ENCODE measurements at places on chromosomes 16 and 17.
A peak's percentile ranks its signal among the peaks of the same experiment; 100 is the strongest.

DNA sequence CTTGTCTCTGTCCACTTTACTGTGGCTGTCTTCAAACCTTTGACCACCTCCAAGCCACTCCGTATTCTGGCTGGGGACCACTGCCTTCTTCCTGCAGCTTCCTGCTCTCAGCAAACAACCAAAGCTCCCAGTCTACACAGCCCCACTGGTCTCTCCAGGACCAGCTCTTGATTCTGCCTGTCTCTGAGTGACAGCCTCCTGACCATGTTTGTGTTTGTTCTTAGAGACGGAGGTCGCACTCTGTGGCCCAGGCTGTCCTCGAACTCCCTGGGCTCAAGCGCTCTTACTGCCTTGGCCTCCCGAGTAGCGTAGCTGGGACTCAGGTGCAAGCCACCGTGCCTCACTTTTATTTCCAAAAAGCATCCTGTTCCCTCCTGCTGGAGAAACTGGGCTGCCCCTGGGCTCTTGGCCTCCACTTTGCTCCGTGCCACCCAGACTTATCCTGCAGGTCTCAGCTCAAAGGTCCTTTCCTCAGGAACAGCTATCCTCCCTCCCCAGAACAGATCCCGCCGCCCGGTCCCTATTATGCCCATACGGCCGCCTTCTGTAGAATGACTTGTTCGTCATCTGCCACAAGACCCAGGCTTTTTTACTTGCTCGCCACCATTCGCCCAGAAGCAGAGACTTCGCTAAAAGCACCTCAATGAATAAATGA, 9.1 kb downstream of the MNT start:
- no peak for DNase-seq

- no peak for DNase-seq
Measured at GRCh38 chr17:57213180-57213825, 43.0 kb upstream of the MSI2 start.

- DNase-seq = no peak
Measured at GRCh38 chr16:79050063-79050462, 550.5 kb downstream of the MAF start.

DNA sequence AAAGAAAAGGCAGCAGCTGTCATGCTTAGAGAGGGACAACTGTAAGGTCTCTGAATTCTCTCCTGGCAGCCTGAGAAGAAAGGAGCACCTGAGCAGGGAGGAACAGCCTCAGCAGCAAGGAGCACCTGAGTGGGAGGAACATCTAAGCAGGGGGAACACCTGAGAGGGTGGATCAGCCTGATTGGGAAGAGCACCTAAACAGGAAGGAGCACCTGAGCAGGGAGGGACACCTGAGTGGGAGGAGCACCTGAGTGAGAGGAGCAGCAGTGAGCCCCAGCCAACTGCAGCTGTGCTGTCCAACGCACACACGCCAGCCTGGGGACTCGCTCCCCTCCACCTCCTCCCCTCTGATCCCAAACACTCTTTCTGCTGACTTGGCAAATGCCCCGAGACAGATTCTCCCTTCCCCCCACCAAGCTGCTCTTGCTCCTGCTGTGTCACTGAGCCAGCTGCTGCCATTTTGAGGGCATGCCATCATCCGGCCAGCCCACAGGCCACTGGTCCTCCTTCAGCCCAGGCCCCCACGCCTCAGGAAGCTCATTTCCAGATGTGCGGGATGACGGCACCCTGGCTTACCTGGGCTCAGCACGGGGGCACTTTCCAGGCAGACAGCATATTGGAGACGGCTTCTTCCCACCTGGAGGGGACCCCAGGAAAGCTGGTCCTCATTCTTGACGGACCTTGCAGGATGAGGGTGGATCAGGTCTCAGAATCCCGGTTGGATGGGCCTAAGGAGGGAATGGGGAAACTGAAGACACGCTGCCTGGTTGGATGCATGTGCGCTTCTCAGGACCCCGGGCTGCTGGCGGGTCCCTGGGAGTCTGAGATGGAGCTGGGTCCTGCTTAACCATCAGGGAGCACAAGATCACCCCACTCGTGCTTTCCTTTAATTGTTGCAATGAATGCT, 57.7 kb upstream of the RBFOX3 start:
- DNase-seq = no peak

DNA sequence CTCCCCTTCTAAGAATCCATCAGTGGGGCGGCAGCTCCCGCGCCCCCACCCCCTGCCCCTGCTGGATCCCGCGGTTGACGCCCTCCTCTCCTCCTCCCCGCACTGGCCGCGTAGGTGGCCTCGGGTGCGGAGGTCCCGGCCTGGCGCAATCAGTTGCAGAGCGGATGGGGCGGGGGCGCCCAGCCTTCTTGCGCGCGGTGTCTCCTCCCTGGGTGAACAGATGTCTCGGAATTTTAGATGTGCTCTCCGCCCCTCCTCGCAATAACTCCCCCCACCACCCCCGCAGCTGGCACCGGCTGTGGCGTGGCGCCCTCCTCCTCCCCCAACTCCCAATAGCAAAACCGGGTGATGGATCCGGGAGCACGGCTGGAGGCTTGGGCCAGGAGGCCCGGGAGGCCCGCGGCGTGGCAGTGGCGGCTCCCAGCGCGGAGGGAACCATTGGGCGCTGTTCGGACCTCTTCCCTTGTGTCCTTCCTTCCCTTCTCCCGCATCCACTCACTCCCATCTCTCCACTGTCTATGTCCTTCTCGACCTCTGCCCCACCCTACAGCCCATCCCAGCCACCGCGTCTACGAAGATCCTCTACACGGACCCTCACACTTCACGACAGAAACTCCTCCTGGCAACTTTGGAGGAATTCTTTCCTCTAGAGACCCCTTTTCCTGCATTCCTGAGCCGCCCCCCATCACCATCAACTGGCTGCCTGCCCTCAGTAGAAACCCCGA, 11.0 kb downstream of the NEUROD2 start:
- no peak for DNase-seq

DNA sequence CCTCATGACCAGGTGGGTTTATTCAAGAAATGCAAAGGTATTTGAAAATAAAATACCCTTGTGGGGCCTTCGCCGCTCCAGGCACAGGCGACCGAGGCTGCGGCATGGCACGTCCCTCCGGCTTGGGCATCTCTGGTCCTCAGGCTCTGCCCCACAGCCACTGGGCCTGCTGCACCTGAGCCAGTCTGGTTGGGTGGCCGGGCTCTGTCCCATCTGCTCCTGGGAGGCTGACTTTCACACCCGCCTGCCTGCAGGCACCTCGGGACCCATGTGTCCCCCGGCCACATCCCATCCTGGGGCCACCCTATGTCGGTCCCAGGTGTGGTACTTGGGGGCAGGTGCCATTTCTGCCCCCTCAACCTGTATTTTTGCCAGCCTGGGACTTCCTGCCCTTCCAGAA, 20.9 kb downstream of the OSBPL7 start:
- DNase-seq = no peak

GRCh38 chr16:23869052-23869451, 33.3 kb downstream of the PRKCB start:
- no peak for DNase-seq

DNA sequence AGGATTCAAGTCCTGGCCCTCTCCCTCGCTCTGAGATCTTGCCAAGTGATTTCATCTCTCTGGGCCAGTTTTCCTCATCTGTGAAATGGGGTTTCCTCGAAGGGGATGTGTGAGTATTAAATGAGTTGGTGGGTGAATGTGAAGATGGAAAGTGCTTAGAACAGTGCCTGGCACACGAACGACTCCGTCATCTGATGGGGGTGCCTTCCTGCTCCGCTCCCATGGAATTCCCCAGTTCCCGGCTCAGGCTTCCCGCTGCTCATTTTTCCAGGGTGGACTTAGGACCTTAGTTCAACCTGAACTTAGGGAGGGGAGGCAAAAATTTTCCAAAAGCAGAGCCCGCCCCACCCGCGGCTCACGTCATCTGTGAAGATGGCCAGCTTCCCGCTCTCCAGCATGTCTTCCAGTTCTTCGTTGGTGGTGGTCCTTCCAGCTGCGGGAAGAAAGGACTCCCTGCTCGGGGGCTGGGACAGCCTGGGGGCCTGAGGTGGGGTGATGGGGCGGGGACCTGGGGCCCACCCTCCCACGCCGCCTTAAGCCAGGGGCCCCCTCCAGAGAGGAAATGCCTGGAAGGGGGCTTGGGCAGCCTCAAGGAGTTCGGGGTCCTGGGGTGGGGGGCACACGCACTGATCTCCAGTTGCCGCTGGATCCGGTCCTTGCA, 11.4 kb downstream of the HSD3B7 start:
- DNase-seq = no peak

DNA sequence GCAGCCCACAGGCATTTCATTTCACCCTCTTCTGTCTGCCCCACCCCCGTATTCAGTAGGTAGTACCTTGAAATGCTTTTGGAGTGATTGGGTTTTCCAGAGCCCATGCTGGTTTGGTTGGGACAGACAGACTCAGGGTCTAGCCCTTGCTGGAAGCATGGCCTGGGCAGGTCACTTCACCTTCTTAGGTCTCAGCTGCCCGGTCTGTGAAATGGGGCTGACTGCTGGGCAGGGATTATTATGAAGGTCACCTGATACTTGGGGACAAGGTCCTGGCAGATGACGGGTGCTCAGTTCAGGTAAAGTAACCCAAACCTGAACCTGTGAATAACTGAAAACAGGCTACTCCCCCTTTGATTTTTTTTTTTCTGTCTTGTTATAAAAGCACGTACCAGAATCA, 116.0 kb downstream of the CLEC16A start:
- no peak for DNase-seq

GRCh38 chr16:24906199-24906808, 60.5 kb downstream of the SLC5A11 start:
- peak; percentile 2 for DNase-seq

GRCh38 chr17:79980246-79981043, 55.2 kb downstream of the TBC1D16 start:
- DNase-seq = no peak

DNA sequence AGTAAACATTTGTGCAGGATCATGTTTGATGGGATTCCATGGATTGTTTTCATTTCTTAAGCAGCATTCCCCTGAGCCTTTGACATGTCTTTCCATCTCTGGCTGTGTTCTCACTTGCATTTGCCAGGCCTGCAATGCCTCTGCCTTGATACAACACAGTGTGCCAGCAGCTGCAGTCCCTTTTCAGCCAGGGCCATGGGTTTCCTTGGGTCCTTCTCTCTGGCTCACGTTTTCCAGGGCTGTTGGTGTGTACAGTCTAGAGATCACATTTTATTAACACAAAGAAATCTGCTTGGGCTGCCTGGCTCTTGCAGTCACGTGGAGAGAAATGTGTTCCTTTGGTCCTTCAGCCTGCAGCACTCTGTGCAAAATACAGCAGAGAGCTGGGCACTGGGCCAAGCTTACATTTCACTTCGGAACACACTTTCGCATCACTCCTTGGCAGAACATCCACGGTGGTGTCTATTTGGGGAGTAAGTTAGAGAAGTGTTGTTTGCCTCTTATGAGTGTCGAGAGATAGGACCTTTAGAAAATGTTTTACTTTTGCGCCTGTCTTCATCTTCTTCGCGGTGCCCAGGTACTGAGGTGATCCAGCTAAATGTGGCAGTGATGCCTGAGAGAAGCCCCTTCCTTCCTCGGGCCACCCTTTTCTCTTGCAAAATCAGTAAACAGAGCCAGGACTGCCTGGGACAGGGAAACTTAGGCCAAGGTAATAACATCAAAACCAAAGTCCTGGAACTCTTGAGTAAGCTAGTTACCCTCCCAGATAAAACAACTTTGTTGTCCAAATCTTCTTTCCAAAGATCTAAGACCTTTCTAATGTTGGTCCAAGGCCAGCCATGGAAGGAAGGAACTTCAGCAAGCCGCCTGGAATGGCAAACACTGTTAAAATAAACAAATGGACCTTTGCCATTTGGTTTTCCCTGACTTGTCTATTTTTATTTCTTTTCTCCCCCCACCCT, 20.9 kb downstream of the HLF start:
- DNase-seq = no peak

DNA sequence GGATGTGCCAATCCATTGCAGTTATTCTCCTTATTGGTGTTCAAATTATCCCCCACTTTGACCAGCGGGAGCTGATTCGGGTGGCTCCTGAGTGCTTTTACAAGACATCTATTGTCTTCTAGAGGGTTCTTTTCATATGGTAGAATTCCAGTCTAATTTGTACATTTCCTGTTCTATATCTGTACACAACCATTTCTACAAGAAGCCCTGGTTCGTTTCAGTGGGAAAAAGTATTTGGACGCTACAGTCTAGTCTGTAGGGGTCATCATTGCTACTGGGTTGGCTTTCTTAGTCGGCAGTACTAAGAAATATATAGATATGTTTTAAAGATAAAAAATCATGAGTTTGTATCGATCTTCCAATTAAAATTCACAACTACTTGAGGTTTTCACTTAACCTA, 262.6 kb downstream of the MAP2K6 start:
- DNase-seq = no peak

GRCh38 chr17:29068818-29069217, 25.9 kb downstream of the PIPOX start:
- no peak for DNase-seq

DNA sequence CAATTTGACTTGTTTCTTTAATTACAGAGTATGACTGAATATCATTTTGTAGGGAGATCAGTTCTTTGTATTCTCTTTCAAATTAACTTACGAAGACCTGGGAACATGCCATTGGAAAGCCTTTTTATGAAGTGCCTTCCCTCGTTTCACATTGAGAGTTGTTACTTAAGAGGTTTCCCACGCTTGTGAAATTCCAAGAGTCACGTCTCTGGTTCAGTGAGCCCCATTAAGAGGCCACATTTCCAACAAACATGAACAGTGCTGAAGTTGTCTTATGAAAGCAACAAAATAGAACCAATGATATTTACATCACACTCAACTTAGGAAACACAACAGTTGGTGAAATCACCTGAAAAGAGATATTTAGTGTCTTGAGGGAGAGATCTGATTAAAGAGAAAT, 334.1 kb downstream of the TOX3 start:
- DNase-seq = no peak

GRCh38 chr17:4604111-4604644, 19.8 kb downstream of the SMTNL2 start:
- DNase-seq = peak; percentile 53

DNA sequence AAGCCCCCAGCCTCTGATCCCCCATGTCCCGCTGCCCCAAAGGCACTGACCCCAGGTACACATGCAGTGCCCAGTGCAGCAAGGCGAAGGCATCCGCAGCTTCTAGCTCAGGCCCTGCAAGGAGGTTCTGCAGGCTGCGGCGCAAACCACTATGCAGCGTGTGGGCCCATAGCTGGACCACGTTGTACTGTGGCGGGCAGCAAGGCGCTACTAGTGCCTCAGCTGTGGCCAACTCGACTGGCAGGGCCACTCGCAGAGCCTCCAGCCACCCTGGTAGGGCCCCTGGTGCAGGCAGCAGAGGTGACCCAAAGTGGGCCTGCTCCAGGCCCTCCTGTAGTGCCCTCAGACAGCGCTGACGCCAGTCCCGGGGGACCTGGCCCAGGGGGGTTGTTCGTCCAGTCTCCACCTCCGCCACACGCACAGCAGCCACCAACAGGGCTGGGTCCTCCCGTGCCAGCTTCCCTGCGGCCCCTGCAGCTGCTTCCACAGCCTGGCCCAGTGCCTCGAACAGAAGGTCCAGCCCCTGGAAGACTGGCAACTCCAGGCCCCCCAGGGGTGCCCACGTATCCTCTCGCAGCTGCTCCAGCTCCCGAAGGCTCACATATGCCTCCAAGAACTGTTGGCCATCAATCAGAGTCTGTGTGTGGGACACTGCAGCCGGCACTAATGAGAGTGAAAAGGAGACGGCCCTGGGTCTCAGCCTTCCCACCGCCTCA, 2.6 kb downstream of the EXOC3L1 start:
- no peak for DNase-seq

Measured in fibroblast of skin of left biceps (primary cell).